NCI-H748 treated with DMSO at 0.1 percent for 48 hours (cell line): ENCODE measurements at places on chromosomes 11 and 22.

- DNase-seq = no peak
Observed at GRCh38 chr11:74459584-74459983, 7.8 kb downstream of the KCNE3 start.

- DNase-seq = no peak
Observed at GRCh38 chr11:10982704-10983510, 125.1 kb upstream of the ZBED5 start.

DNA sequence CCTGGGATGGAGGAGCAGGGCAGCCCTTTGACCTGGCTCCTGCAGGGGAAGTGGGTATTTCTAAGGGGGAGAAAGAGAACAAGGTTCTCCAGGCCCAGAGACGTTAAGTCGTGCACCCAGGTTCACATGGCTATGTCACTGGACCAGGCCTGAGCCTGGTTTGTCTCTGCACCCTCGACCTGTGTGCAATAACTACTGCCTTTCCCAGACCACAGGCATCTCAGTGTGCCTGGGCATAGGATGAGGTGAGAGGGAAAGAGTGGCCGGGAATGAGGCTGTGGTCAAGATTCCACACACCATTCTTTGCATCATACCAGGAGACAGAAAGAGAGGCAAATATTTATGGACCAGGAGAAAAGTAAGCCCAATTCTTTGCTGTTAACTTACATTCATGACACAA, 66.8 kb downstream of the PRR5L start:
- DNase-seq = no peak

DNA sequence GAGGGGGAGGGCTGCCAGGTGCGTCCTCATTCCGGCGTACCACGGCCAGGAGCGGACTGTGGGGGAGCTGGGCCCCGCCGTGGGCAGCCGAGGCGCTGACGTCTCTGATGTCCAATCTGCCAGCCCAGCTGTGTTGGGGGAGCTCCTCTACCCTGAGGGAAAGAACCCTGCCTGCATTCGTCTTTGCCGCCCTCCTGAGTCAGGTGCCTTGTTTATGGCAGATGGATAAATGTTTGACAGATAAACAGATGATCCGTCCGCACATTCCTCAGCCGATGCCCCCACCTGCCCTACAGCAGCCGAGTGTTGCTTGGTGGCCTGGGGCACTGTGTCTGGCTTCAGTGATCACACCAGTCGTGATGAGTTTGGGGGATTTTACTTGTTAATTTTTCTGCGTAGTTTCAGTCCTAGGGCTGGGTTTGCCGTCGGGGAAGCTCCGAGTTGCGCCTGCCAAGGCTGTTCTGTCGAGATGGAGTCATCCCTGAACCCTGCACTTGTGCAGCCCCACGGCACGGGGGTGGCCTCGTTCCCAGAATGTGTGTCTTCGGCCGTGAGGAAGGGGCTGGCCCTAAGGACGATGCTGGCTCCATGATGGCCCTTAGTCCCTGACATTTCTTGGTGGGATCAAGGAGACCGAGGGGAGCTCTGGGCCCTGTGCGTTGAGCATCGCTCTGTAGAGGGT, 1083.9 kb downstream of the BRD1 start:
- DNase-seq = no peak

DNA sequence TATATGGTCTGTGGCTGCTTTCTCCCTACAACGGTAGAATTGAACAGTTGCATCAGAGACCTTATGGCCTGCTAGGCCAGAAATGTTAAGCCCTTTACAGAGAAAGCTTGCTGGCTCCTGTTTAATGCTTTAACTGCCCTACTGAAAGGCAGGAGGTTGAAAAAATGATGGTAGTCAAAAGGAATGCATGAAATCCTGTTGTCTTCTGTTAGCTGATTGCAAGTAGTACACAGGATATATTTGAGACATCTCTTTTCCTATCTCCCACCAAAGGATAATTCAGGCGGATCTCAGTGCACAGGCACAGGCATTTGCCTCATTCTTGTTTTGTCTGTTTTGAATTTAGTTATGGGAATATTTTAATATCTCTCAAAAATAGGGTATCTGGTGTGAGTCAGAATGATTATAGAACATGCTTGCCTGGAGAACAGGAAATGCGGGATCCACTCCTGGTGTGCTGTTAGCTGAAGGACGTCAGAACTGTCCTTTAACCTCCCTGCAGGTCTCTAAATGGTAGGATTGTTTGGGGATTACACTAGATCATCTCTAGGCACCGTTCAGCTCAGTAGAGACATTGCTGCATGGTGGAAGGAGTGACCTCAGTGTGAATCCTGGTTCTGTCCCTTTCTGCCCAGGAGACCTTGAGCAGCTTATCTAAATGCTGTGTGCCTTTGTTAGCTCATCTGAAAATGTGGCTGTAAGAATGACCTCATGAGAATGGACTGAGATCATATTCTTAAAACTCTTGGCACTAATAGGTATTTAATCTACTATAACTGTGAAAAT, 49.5 kb downstream of the PACS1 start:
- DNase-seq = no peak

DNA sequence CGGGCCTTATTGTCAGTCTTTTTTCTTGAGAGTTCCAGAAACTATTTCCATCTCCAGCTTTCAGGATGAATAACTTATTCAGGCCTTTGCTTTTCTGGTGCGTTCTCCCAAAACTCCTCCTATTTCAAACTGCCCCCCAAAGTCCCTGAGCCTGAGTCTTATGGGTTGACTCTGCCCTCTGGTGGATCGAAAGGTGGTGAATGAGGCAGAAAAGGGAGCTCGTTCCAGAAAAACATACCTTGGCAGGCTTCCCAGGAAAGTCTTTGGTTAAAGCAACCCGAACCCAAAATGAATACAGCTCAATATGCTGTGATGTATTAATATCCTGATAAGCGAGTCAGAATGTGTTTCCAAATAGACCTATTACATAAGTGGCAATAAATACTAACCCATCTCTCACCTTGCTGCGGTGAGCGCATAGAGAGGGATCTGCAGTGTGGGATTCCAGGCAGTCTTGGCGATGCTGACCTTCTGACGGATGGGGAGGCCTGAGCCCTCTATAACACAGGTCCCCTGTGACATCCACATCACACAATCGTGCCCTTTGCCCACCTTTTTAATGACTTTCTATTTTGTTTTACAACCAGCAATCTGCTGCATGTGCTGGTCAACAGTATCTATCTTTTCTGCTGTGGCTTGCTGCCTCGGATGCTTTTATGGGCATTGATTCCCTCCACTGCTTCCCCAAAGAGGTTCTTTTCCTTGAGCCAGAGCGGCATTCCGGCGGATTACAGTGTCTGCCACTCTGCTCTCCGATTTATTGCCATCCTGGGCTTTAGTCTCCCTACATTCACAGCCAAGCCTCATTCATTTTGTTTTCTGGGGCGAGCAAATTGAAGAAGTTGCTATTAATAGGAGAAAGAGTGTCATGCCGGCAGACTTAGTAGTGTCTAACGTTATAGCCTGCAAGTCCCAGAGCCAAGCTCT, 756.8 kb downstream of the NTM start:
- peak; percentile 63 for DNase-seq

- no peak for DNase-seq
Observed at GRCh38 chr11:74018331-74019005, 9.6 kb upstream of the UCP3 start.

GRCh38 chr11:59918987-59919589, 19.1 kb upstream of the OOSP1 start:
- DNase-seq = no peak

DNA sequence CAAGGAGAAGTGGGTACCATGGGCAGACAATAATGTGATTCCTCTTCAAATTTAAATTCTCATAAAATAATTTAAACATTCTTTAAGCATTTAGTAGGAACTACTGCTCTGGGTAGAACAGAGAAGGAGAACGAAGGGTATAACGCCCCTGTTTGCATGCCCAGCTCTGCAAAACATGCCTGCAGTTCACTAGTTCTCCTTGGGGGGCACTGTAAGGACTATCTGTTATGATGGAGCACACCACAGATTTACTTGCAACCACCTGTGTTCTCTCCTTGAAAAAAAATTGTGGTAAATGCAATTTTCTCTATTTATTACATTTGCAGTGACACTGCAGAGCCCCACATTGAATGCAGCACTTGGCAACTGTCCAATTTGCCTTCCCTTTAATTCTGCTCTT, 100.3 kb downstream of the GUCY1A2 start:
- no peak for DNase-seq

GRCh38 chr11:45450189-45450588, 164.0 kb upstream of the SYT13 start:
- no peak for DNase-seq

GRCh38 chr11:37512156-37512780, 914.2 kb upstream of the RAG2 start:
- DNase-seq = no peak

GRCh38 chr11:134155946-134156865, 67.6 kb downstream of the NCAPD3 start:
- no peak for DNase-seq

GRCh38 chr11:32366666-32367065, 68.7 kb downstream of the WT1 start:
- DNase-seq = no peak

GRCh38 chr11:35933320-35933871, 10.5 kb upstream of the LDLRAD3 start:
- DNase-seq = no peak

DNA sequence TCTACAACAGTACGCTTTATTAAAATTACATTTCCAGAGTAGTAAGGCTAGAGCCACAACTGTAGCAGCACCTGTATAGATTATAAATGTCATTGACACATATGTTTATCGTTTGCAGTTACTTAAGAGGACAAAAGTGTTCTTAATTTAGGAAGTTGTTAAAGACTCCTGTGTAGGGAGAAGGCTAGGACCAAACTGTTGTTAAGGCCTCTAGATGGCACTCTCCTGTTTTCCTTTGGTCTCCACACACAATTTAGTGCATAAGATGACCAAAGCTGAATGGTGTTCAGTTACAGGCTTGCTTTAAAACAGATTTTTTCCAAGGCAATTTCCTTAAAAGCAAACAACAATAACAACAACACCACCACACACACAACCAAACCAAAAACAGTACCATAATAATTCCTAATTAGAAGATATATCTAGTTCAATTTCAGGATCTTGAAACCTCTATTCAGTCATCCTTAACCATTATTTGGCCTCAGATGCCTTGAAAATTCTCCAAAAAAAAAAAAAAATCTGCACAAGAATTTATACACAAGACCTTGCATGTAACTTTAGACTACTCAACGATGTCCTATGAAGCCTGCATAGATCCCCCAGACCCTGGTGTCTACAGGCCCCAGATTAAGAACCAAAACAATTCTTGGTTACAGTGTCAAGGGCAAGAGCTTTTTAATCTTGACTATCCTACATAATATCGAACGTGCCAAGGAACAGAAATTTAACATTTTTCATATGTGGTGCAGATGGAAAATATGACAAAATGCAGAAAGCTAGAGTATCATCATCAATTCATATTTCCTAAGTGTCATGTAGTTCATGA, 42.6 kb upstream of the APOA1 start:
- peak; percentile 9 for DNase-seq

DNA sequence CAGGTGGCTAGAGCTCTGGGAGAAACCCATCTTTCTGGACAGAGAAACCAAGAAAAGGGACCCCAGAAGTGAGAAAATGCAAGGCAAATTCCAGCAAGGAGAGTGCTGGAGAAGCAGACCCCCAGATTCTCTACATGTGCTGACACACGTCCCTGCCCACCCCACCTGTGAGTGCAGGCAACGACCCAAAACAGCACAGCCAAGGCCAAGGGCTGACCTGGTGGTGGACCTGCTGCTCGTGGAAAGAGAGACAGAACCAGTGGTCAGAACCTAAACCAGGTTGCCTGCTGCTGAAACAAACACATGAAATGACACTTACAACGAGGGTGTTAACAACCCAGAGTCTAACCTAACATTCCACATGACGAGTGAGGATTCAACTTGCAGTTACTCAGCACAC, 24.6 kb downstream of the TRMU start:
- no peak for DNase-seq

DNA sequence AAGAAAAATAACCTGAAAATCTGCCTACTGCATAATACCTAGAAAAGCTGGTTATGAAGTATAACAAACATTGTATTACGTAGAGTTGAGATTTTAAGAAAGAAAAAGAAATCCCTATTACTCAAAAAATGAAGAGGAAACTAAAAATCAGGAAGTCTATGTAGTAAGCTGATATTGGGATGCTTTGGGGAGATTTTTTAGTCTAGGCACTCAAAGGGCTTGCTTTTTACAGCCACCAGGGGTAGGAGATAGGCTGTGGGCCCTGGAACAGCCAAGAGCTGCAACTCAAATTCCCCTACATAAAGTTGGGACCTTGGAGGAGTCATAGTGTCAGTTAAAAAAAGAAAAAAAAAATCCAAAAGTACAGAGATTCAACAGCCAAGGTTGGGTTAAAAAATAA, 90.4 kb downstream of the RELT start:
- no peak for DNase-seq

DNA sequence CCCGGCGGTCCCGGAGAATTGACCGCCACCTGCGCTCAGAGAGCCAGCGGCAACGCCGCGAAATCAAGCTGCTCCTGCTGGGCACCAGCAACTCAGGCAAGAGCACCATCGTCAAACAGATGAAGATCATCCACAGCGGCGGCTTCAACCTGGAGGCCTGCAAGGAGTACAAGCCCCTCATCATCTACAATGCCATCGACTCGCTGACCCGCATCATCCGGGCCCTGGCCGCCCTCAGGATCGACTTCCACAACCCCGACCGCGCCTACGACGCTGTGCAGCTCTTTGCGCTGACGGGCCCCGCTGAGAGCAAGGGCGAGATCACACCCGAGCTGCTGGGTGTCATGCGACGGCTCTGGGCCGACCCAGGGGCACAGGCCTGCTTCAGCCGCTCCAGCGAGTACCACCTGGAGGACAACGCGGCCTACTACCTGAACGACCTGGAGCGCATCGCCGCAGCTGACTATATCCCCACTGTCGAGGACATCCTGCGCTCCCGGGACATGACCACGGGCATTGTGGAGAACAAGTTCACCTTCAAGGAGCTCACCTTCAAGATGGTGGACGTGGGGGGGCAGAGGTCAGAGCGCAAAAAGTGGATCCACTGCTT, 25.5 kb downstream of the GNAZ start:
- no peak for DNase-seq

GRCh38 chr11:131474947-131475346, 104.5 kb downstream of the NTM start:
- no peak for DNase-seq

- no peak for DNase-seq
Observed at GRCh38 chr22:36194971-36195370, 6.6 kb downstream of the APOL4 start.
